Esophagus squamous epithelium (tissue), 5 donors: ENCODE measurements at places on chromosomes 5 and 9.

DNA sequence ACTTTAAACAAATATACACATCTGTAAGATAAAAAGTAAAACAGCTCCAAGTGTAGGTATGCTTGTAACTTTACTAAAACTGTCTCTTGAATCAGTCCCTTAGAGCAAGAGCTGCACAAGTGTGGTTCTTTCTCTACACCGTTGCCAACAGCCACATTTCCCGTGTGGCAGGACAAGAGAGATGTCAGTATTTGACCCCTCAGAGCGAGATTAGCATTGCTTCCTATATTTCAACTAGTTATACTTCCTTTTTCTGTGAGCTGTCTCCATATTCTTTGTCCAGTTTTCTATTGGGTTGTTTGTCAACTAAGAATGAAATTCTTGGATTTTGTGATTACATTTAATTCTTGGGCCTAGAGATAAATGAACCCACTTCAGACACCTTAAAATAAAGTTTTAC, 8.0 kb downstream of the PLIN2 start:
- H3K36me3 ChIP-seq, result peaks cover 54% of the 10 kb centered on the region
- H3K4me1 ChIP-seq, result peaks cover 11% of the 10 kb centered on the region
- no peak for DNase-seq
- no peak overlapping the region for H3K4me3 ChIP-seq

DNA sequence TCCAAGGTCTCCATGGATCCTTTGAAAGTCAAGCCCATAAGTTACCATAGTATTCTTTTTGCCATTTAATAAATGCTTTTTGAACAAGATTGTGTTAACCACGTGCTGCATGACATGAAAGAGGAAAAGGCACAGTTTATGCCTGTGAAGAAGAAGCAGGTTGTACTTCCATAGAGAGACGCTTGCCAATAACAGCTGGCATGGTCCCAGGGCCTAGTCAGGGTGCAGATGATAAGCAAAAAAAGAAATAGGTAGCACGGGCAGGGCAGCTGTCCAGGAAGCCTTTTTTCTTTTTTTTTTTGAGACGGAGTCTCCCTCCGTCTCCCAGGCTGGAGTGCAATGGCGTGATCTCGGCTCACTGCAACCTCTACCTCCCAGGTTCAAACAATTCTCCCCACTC, 71.8 kb upstream of the CLINT1 start:
- H3K27ac ChIP-seq, result no peak overlapping the region
- peaks cover 11% of the 10 kb centered on the region for H3K4me1 ChIP-seq
- H3K36me3 ChIP-seq, result no peaks in the 10 kb centered on the region
- H3K4me3 ChIP-seq, result no peak overlapping the region

DNA sequence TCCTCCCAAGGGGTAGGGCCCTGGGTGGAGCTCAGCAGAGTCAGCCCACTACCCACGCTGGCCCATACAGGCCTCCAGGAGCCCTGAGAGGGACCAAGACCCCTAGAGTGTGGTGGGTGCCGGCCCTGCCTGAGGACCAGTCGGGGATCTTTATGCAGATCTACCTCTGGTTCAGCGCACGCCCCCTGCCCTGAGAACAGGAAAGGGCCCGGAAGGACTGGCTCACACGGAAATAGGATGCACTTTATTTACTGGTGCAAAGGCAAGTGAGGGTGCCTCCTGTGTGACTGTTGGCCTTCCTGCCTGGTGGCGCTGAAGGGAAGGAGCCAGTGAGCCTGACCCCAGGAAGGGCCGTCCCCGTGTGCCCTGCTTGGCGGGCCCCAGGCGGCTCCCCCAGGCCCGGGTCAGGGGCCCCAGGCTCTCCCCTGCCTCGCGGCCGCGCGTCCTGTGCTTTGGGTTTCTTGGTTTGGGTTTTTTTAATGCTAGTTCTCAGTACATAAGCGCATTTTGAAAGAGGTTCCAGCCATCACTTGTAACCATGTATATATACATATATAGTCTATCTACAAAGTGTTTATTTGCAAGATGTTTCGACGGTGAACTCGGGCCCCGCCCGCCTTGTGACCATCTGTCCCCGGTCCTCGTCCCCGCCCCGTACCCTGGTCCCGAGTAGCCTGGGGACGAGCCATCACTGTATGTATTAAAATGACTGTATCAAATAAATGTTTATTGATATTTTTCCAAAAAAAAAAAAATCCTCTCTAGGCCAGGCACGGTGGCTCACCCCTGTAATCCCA, 76.4 kb upstream of the ROR2 start:
- H3K27me3 ChIP-seq, result no peaks in the 10 kb centered on the region
- H3K27ac ChIP-seq, result no peak overlapping the region

DNA sequence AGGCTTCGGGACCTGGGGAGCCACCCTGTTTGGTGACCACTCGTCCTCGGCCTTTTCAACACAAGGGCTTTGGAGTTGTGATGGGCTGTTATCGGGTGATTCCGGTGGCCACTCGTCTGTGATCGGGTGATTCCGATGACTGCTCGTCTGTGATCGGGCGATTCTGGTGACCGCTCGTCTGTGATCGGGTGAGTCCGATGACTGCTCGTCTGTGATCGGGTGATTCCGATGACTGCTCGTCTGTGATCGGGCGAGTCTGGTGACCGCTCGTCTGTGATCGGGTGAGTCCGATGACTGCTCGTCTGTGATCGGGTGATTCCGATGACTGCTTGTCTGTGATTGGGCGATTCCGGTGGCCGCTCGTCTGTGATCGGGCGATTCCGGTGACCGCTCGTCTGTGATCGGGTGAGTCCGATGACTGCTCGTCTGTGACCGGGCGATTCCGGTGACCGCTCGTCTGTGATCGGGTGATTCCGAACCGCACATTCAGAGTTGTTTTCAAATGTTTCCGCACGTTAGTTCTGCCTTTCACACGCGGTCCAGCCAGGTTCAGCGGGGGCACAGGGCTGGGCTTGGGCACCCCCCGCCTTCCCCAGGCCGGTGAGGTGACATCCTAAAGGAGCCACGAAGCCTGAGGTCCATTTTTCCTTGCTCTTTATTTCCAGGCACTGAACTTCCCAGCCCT, 30.3 kb downstream of the TPPP start:
- no peak for DNase-seq
- no peak overlapping the region for H3K27ac ChIP-seq
- H3K27me3 ChIP-seq, result no peaks in the 10 kb centered on the region
- H3K4me1 ChIP-seq, result peaks cover 17% of the 10 kb centered on the region
- H3K4me3 ChIP-seq, result no peak overlapping the region

DNA sequence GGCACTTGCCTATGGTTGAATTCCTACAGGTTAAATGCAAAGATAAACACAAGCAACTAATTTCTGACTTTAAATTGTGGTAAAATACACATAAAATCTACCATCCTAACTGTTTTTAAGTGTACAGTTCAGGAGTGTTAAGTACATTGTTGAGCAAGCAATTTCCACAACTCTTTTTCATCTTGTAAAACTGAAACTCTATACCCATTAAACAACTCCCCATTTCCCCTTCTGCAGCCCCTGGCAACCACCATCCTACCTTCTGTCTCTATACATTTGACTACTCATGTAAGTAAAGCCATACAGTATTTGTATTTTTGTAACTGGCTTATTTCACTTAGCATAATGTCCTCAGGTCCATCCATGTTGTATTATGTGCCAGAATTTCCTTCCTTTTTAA, 38.5 kb upstream of the STX17 start:
- no peaks in the 10 kb centered on the region for H3K27me3 ChIP-seq
- DNase-seq, result no peak
- H3K4me1 ChIP-seq, result no peaks in the 10 kb centered on the region
- H3K27ac ChIP-seq, result no peak overlapping the region

- peaks cover 46% of the 10 kb centered on the region for H3K4me1 ChIP-seq
- no peak for DNase-seq
- H3K4me3 ChIP-seq, result no peak overlapping the region
Observed at GRCh38 chr9:114282926-114283325, 40.0 kb upstream of the ORM1 start.

DNA sequence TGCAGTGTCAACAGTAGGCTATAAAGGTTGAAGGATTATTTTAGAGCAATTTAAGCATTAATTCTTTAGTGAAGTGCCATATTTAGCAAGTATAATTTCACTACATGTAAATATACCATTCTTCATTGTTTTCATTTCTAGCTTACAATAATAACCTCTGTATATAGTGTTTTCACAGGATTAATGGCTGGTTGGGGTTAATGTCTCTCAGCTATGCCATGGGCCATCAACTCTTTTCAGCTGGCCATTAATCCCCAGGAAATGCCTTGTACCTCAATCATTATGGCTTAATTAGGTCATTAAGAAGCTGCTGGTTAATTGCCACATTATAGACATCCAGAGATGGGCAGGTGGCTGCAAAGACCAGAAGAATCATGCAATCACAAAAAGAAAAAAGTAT, 715.1 kb downstream of the MAT2B start:
- no peaks in the 10 kb centered on the region for H3K27me3 ChIP-seq
- no peak overlapping the region for H3K4me3 ChIP-seq
- no peak overlapping the region for H3K27ac ChIP-seq
- H3K4me1 ChIP-seq, result no peaks in the 10 kb centered on the region
- no peak for DNase-seq
- H3K36me3 ChIP-seq, result no peaks in the 10 kb centered on the region

GRCh38 chr5:140108093-140109017, 5.6 kb upstream of the PURA start:
- no peaks in the 10 kb centered on the region for H3K36me3 ChIP-seq
- H3K27ac ChIP-seq, result peak overlapping the region; percentile 97
- peak overlapping the region; percentile 63 for H3K4me3 ChIP-seq
- H3K4me1 ChIP-seq, result peaks cover 65% of the 10 kb centered on the region
- H3K27me3 ChIP-seq, result no peaks in the 10 kb centered on the region

- no peaks in the 10 kb centered on the region for H3K36me3 ChIP-seq
- peaks cover 63% of the 10 kb centered on the region for H3K4me1 ChIP-seq
- no peaks in the 10 kb centered on the region for H3K27me3 ChIP-seq
Observed at GRCh38 chr9:14314424-14314928, 535 bp upstream of the NFIB start.

- no peak overlapping the region for H3K4me3 ChIP-seq
- no peak for DNase-seq
- H3K36me3 ChIP-seq, result no peaks in the 10 kb centered on the region
- H3K27ac ChIP-seq, result no peak overlapping the region
Observed at GRCh38 chr5:114412510-114413171, 50.8 kb downstream of the KCNN2 start.

GRCh38 chr5:157669701-157670097, 1.6 kb upstream of the C5orf52 start:
- no peak overlapping the region for H3K4me3 ChIP-seq
- H3K27ac ChIP-seq, result no peak overlapping the region
- peaks cover 17% of the 10 kb centered on the region for H3K4me1 ChIP-seq
- no peaks in the 10 kb centered on the region for H3K27me3 ChIP-seq
- H3K36me3 ChIP-seq, result no peaks in the 10 kb centered on the region

- no peak overlapping the region for H3K4me3 ChIP-seq
- no peaks in the 10 kb centered on the region for H3K27me3 ChIP-seq
- H3K27ac ChIP-seq, result no peak overlapping the region
- no peak for DNase-seq
- H3K36me3 ChIP-seq, result no peaks in the 10 kb centered on the region
Observed at GRCh38 chr5:4646715-4647375, 493.3 kb upstream of the ADAMTS16 start.

DNA sequence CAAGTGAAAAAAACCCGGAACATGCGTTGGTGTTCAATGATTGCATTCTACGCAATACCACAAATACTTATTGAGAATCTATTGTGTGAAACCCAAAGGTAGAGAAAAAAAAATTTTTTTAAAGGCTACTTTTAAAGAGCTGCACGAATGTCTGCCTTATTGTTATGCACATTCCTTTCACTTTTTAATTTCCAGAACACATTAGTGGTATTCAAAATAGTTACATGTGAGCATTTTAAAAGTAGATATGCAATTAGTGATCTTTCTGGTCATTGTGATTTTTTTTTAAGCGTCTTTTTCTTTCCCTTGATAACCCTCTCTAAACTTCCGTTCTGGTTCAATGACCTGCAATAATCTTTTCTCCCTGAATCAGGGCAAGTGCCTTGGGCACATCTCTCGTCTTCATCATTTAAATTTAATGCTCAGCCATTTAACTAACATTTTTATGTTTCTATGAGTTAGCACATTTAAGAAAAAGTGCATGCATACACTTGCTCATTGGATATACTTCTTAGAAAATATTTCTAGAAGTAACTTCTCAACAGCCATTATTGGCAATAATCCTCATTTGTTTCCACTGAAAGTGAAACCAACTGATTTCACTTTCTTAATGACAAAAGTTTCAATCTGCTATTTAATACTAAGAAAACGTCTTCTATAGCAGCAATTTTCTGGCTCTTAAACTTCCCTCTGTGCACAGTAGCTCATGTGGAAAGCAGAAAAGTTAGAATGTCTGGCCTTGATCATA, 80.3 kb downstream of the CDH6 start:
- H3K36me3 ChIP-seq, result no peaks in the 10 kb centered on the region
- H3K4me1 ChIP-seq, result peaks cover 13% of the 10 kb centered on the region
- H3K27me3 ChIP-seq, result no peaks in the 10 kb centered on the region
- H3K27ac ChIP-seq, result peak overlapping the region; percentile 50
- H3K4me3 ChIP-seq, result peak overlapping the region; percentile 34

GRCh38 chr9:4894076-4894475, 91.0 kb upstream of the JAK2 start:
- no peak overlapping the region for H3K4me3 ChIP-seq
- no peaks in the 10 kb centered on the region for H3K27me3 ChIP-seq
- H3K36me3 ChIP-seq, result no peaks in the 10 kb centered on the region
- H3K4me1 ChIP-seq, result no peaks in the 10 kb centered on the region
- DNase-seq, result no peak

DNA sequence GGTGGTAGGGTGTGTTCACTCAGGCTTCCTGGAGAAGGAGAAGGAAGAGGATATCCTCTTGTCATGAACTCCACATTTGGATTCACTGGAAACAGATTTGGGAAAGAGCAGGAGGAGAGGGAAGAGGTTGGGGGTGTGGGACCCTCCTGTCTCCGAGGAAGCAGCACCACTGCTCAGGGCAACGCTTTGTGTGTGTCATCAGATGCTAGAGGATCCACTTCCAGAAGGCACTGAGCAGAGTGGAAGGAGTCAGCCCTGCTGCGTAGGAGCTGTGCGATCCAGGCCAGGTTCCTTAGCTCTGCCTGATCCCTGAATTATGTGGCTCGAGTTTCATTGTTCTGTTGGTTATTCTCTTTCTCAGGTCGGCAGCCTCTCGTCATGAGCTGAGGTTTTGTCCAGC, 37.3 kb upstream of the TJP2 start:
- H3K36me3 ChIP-seq, result peaks cover 40% of the 10 kb centered on the region
- H3K4me3 ChIP-seq, result no peak overlapping the region
- DNase-seq, result no peak
- peaks cover 9% of the 10 kb centered on the region for H3K4me1 ChIP-seq

- no peak for DNase-seq
- no peak overlapping the region for H3K27ac ChIP-seq
- no peak overlapping the region for H3K4me3 ChIP-seq
- H3K36me3 ChIP-seq, result no peaks in the 10 kb centered on the region
Observed at GRCh38 chr9:124973807-124974206, 32.9 kb upstream of the GOLGA1 start.

GRCh38 chr5:17831279-17831678, 197.0 kb downstream of the TAF11L14 start:
- H3K4me1 ChIP-seq, result no peaks in the 10 kb centered on the region
- H3K27me3 ChIP-seq, result no peaks in the 10 kb centered on the region
- no peak for DNase-seq
- H3K36me3 ChIP-seq, result no peaks in the 10 kb centered on the region
- H3K4me3 ChIP-seq, result no peak overlapping the region

GRCh38 chr9:33690143-33690933, 105.0 kb upstream of the PRSS3 start:
- DNase-seq, result no peak
- H3K4me3 ChIP-seq, result no peak overlapping the region
- no peaks in the 10 kb centered on the region for H3K4me1 ChIP-seq
- H3K27ac ChIP-seq, result no peak overlapping the region
- no peaks in the 10 kb centered on the region for H3K27me3 ChIP-seq

- no peak for DNase-seq
- no peaks in the 10 kb centered on the region for H3K27me3 ChIP-seq
- no peak overlapping the region for H3K4me3 ChIP-seq
Observed at GRCh38 chr5:14131855-14132503, 11.2 kb upstream of the TRIO start.
